ENCODE measurements at places on chromosomes 12 and 14. TPM values are rescaled to one million over a fixed set of nuclear protein-coding genes. Genes with fewer than 3 reads are reported as not detected.

DNA sequence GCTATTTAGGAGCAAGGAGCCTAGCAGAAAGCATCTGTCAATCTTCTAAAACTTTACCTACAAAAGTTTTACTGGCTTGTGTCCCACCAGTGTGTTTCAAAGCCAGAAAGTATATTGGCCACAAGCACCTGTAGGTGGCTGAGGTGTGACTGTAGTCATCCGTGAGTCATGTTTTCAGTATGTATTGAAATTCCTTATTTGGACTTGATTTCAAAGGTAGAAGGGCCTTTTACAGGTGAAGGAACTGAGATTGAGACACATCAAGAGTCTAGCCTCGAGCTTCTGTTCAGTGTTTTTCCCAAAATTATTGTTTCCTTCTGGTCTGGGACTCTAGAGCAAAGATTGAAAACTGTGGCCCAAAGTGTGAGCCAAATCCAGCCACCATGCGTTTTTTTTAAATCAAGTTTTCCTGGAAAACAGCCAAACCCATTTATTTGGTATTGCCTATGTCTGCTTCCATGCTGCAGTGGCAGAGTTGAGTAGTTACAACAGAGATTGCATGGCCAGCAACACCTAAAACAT is 195.3 kb upstream of the BCL2L14 start:
- no peak overlapping the region for H3K27ac ChIP-seq
- no peaks in the 10 kb centered on the region for H3K27me3 ChIP-seq
- H3K36me3 ChIP-seq: peaks cover 7% of the 10 kb centered on the region
- no peak for DNase-seq
- H3K4me3 ChIP-seq: no peak overlapping the region

GRCh38 chr12:75820848-75821578 is 210.6 kb downstream of the PHLDA1 start:
- peak; percentile 46 for DNase-seq
- H3K36me3 ChIP-seq: no peaks in the 10 kb centered on the region
- peaks cover under 1% of the 10 kb centered on the region for H3K4me1 ChIP-seq

GRCh38 chr12:53195516-53196420 is 11.3 kb downstream of the ITGB7 start:
- no peak overlapping the region for H3K27ac ChIP-seq
- no peak for DNase-seq
- H3K4me1 ChIP-seq: peaks cover 12% of the 10 kb centered on the region
- no peaks in the 10 kb centered on the region for H3K36me3 ChIP-seq
- H3K27me3 ChIP-seq: no peaks in the 10 kb centered on the region

DNA sequence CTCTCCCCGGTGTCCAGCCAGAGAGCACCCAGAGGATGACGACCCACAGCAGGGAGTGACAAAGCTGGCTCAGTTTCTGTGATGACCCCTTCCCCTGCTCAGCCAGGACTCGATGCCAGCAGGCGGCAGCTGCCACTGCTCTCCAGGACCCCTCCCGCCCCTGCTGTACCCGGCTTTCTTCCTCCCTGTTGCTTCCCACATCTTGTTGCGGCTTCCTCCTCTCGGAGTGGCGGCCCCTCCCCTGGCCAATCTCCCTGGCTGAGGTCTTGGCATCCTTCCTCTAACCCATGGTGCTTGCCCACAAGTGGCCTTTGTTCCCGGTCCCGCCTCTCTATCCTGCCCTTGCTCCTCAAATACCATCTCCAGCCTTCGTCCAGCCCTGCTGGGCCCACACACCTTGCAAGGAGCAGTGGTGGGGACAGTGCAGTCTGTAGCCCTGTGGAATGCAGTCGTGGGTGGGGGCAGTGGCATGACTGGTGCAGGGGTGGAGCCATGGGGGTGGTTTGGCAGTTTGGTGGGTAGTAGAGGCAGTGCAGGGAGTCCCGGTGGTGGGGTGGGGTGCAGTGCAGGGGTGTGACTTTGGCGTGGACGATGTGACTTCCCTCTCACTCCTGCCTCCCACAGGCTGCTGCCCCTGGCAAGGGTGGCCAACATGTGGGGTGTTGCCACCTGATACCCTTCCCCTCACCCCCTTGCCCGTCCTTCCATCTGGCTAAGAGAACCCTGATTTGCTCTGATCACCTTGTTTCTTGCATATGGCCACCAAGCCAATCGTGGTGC is 16.3 kb upstream of the BEGAIN start:
- H3K36me3 ChIP-seq: no peaks in the 10 kb centered on the region
- H3K27me3 ChIP-seq: no peaks in the 10 kb centered on the region
- no peak overlapping the region for H3K27ac ChIP-seq
- no peak overlapping the region for H3K4me3 ChIP-seq
- no peaks in the 10 kb centered on the region for H3K4me1 ChIP-seq

GRCh38 chr14:37034410-37035285 is 137.8 kb downstream of the SLC25A21 start:
- no peak overlapping the region for H3K27ac ChIP-seq
- DNase-seq: no peak
- H3K4me3 ChIP-seq: no peak overlapping the region

- no peak overlapping the region for H3K4me3 ChIP-seq
- H3K27ac ChIP-seq: peak overlapping the region; percentile 95
- no peak for DNase-seq
- no peaks in the 10 kb centered on the region for H3K27me3 ChIP-seq
Measured at GRCh38 chr12:121857322-121858246, 1.1 kb downstream of the HPD start.

Gene BDKRB1
- polyA plus RNA-seq: 0.88 TPM

Gene ABCC9
- 3.2 TPM for polyA plus RNA-seq

Gene PTPRO
- polyA plus RNA-seq: 0.74 TPM

Gene HOXC11
- polyA plus RNA-seq: not detected

Measured in adrenal gland (tissue), 19 donors.